GM19239 (cell line): ENCODE measurements at places on chromosomes 3 and 15.

- DNase-seq = no peak
These were observed 38.0 kb upstream of the DPH6 start for GRCh38 chr15:35583863-35584528.

DNA sequence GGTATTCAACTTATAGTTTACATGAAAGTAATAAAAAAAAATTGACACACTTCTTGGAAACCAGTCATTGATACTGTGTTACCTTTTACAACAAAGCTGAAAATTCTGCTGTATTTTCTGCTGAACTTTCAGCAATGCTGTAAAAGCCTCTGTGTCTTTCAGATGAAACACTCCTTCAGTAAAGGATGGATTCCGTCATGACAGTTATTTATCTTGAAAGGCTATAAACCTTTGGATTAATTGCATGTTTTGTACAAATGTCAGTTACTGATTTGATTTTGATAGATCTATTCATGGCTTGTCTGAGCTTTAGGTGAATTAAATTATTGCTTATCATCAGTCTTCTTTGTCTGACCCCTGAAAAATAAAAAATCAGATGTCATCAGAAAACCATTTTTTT is 355.1 kb downstream of the NAALADL2 start:
- DNase-seq = no peak

GRCh38 chr3:65785065-65785645 is 253.6 kb downstream of the MAGI1 start:
- DNase-seq = no peak

DNA sequence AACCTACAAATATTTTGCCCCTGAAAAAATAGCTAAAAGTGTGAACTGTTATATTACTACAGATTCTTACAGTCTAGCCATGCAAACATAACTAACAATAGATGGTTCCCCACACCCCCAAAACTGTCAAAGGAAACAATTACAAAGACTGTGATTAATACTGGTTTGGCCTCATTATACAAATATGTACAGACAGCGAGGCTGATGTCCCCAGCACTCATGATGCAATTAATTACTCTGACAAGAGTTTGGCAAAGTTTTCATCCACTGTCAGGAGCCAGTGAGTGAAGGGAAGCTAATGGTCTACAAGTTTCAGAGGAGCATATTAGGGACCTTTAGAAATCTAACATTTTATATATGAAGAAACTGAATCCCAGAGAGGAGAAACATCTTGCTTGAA is 61.0 kb downstream of the HMG20A start:
- DNase-seq = no peak

- DNase-seq = no peak
These were observed 49.2 kb upstream of the LRRFIP2 start for GRCh38 chr3:37223576-37223975.

DNA sequence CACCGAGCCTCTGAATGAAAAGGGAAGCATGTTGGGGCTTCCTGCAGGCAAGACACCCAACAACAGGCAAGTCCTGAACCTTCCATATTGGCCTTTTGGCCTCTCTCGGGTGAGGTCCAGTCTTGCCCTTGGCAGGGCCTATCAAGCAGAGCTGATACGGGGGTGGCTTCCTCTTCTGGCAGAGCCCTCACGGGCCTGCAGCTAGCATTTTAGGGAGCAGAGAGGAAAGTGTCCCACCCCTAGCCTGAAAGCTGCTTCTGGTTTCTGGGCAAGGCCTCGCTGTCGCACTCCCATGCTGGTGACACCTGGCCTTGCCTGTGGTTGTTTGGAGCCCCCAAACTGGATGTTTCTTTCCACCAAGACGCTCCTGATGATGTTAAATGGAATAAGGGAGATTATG is 31.8 kb upstream of the CTSH start:
- DNase-seq = no peak
